ENCODE measurements at places on chromosomes 5 and 9.

- DNase-seq: no peak
These were observed 31.7 kb downstream of the HSDL2 start for GRCh38 chr9:112411626-112412027.

- no peak for DNase-seq
These were observed 3.1 kb upstream of the ZNF474 start for GRCh38 chr5:122126177-122126755.

DNA sequence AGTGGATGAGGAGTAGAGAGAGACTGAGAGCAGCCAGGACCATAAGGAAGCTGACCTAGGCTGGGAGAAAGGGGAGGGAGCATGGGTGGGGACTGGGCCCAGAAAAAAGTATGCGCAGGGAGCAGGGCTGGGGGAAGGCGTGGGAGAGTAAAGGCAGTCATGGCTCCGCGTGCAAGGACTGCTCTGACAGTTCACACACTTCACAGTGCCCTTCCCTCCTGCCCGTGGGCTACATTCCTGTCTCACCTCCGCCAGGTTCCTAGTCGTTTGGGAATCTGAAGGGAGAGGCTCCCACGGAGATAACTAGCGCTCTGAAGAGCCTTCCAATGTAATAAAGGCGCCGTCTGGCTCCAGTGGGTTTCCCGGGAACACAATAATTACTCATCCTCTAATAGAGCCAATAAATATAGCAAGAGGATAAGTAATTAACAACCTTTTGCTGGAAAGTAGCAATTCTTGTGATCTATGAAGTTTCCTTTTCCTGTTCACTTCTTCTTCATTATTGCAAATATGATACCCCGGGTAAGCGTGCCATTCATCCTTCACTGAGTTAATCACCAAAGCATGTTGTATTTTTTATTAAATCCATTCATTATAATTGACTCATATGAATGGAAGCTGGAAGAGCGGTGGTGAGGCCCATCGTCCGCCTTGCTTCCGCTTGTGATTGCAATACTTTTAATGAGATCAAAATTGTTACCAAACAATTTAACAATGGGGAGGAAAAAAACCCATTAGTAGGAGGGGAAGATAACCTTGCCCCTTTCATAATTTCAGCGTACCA is 39.3 kb downstream of the TTLL11 start:
- no peak for DNase-seq

- DNase-seq: no peak
These were observed 82.8 kb downstream of the DAP start for GRCh38 chr5:10678244-10678643.

DNA sequence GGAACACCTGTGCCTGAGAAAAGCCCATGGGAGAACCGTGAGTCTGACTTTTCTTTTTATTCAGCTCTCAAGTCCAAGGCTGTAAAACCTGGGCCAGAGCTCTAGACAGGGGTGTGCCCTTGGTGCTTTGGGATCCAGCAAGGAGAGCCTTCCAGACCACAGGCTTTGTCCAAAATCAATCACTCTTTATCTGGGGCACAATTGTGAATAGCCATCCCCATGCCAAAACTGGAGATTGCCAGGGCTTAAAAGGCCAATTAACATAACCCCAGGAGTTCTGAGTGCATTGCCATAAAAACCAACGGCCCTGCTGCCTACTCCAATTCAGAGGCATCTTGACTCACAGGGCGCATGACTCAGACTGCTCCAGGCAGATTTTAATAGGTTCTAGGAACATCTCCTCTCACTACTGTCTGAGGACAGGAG is 391.8 kb downstream of the ARHGEF28 start:
- DNase-seq: no peak

GRCh38 chr5:172806897-172807672 is 27.0 kb upstream of the ERGIC1 start:
- DNase-seq: no peak

DNA sequence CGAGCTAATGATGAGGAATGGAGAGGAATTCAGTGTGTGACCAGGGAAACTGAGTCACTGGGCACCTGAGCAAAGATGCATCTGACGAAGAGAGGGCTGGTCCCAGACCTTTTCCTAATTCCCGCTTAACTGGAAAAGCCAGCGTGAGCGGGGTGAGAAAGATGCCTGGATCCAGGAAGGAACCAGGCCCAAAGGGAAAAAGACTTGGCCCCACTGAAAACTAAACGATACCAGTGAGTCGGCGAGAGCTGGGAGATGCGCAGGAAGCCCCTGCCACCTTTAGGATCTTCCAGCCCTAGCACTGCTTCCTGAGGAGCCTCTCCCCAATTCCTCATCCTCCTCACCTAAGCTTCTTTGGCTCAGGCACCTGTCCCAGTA is 499 bp upstream of the FCHSD1 start:
- DNase-seq: no peak

DNA sequence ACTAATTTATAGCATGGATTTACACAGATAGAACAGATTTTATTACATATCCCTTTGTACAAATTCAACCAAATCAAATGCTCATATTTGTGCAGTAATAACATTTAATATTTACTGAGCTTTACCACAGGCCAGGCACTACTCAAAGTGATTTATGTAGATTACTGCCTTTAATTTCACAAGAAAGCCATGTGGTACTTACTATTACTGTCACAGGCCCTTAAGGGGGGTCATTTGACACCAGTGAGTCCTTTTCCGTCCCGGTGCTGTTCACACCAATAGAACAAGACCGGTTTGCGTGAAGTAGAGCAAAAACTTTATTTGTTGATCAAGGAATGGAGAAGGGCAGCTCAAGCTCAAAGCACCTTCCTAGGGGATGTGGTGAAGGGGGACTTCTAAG is 308.5 kb upstream of the KCNN2 start:
- no peak for DNase-seq

DNA sequence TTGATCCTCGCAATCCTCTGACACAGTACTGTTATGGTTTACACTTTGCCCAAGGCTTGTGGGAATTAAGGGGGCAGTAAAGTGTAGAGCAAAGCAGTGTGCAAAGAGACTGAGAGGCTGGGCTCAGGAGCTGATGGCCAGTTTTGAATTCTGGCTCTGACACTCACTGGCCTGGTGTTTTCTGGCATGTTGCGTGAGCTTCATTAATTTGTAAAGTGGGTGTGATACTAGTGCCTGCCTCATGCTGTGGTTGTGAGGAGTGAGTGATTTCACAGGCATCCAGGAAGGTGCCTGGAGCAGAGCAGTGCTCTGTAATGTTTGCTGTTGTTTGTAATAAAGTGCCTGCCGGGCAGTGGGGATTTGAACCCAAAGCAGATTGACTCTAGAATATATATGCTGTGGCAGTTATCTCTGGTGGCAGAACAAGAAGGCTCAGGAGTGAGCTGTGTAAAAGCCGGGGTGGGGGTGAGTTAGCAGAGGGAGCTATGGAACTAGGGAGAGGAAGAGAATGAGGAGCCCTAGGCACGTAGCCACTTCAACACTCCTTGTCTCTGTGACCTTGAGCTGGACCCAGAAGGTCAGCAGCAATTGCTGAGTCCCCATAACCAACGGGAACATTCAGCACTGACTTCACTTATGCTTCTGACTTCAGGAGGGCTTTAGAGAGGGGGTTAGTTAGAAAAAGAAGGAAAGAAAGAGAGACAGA is 108.5 kb downstream of the DOCK2 start:
- no peak for DNase-seq

DNA sequence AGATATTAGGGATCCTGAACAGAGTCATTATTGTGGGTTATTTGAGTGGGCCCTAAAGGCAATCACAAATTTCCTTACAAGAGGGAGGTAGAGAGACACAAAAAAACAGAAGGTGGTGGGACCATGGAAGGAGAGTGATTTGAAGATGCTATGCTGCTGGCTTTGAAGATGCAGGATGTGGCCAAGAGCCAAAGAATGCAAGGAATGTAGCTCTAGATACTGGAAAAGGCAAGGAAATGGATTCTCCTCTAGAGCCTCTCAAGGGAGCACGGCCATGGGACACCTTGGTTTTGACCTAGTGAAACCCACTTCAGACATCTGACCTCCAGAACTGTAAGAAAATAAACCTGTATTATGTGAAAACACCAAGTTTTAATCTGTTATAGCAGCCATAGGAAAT is 53.8 kb downstream of the TTC39B start:
- DNase-seq: no peak

DNA sequence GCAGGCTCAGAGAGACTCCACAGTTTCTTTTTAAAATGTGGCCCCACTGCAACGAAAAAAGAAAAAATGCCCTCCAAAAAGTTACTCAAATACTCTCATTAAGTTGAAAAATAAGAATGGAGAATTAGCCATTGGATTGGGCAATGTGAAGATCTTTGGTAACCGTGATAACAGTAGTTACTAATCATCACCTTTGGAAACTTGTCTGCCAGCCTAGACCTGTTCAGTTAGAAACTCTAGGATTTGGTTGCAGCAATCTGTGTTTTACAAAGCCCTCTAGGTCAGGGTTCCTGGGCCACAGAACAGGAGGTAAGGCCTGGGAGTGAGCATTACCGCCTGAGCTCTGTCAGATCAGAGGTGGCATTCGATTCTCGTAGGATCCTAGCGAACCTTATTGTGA is 34.2 kb downstream of the VPS13A start:
- no peak for DNase-seq

DNA sequence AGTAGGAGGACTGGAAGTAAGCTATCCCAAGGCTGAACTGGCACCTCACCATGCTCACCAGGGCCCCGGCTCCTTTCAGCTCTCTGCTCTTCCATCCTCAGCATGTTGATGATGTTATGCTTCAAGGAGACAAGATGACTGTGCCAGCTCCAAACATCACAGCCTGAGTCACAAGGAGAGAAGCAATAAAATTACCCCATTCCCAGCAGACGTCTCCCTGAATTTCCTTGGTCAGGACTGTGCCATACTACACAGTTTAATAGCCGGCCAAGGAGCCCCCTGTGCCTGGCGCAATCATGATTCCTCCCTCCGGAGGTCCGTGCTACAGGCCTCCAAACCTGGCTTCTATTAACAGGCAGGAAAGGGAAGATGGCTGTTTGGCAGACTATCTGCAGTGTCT is 51.2 kb upstream of the ROR2 start:
- no peak for DNase-seq

GRCh38 chr9:112849363-112849922 is 41.2 kb downstream of the SLC46A2 start:
- DNase-seq: no peak

DNA sequence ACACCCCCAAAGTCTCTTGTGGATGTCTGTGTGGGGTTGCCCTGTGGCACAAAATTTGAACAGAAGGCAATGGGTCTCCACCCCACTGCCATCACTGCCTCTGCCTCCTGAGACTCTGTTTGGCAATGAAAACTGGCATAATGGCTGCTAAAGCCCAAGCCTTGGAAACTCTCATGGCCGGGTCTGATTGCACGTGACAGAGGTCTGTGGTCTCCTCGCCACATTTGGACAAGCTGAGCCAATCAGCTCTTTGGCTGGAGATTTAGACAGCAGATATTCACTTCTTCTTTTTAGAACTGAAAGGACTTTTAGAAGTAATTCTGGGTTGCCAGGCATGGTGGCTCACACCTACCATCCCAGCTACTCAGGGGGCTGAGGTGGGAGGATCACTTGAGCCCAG is 5.5 kb downstream of the GGTA1 start:
- DNase-seq: no peak

GRCh38 chr9:126411225-126411947 is 84.8 kb downstream of the MVB12B start:
- DNase-seq: no peak

DNA sequence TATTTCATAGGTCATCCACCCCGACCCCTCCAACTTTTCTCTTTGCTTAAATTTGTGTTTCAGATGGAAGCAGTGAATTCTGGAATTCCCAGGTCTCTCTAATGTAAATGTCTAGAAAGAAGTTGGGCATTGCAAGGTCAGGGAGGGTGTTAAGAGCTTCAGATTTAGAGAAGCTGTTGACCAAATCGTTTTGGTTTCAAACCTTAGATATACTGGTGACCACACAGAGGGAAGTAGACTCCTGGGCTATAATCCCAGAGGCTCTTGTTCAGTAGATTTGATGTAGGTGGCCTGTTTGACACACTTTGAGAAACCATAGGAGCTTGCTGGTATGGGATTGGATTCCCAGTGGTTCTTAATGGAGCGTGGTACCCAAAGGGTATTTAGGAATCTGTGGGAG is 137.3 kb upstream of the KLF9 start:
- DNase-seq: no peak

GRCh38 chr9:80410106-80410505 is 838.3 kb downstream of the TLE4 start:
- peak; percentile 96 for DNase-seq

DNA sequence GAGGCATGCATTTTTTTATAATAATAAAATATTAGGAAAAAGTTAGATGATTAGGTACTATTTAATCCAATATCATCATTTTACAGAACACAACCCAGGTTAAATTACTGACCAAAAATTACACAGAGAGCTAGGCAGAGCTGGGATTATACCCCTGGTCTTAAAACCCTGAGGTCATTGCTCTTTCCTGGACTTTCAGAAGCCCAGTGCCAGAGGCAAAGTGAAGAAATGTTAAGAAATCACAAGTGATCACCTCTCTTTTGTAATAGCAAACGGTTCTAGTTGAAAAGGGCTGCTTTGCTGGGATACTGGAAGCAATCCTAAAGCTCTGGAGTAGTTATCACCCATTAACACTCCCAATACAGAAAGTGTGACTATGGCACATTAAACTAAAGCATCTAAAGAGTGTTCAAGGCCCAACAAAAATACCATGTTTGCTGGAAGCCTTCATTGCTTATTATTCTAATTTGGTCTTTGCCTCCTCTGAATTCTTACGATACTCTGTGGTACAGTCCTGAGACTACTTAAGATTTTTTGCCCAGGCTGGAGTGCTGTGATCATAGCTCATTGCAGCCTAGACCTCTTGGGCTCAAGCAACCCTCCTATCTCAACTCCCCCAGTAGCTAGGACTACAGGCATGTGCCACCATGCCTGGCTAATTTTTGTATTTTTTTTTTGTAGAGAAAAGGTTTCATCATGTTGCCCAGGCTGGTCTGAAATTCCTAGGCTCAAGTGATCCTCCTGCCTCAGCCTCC is 575.9 kb downstream of the RAB3C start:
- DNase-seq: no peak

DNA sequence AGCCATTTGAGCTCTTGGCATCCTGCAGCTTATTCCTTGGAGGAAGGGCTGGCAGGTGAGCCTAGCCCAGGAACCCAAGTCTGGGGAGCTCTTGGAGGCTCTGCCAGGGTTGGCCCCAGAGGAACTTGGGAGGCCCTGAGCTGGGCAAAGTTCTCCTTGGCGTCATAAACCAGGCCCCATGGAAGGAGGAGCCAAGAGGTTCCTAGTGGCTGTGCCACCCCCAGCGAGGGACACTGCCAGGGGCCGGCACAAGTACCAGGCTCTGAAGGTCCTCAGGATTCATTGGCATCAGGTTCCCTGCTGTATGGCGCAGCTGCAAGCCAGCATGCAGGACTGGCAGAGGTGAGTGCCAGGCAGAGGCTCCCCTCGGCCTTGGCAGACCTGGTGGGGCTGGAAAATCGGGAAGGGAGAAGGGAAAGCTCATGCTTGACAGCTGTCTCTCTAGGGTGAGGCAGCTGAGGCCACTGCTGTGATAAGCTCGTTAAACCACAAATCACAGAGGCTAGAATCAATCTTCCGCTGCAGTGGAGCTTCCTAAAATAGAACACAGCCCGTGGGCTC is 54.6 kb upstream of the SYNPO start:
- DNase-seq: no peak

GRCh38 chr9:131361202-131361833 is 32.6 kb upstream of the PRRC2B start:
- no peak for DNase-seq

All from smooth muscle cell of the brain vasculature (primary cell).